Jurkat, Clone E6-1 (cell line): ENCODE measurements at places on chromosomes 2 and 18.

DNA sequence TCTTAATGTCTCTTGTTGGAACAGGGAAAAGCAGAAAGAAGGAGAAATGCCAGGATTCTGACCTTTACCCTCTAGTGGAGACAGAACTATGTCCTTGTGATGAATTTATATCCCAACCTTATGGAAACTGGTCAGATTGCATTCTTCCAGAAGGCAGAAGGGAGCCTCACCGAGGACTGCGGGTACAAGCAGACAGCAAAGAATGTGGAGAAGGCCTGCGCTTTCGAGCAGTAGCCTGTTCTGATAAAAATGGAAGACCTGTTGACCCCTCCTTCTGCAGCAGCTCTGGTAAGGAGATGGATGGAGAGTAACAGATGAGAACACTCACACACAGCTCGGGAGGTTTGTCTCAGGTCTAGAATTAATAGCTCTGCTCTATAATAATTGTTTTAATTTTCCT is 552.7 kb upstream of the HNMT start:
- no peak for DNase-seq

DNA sequence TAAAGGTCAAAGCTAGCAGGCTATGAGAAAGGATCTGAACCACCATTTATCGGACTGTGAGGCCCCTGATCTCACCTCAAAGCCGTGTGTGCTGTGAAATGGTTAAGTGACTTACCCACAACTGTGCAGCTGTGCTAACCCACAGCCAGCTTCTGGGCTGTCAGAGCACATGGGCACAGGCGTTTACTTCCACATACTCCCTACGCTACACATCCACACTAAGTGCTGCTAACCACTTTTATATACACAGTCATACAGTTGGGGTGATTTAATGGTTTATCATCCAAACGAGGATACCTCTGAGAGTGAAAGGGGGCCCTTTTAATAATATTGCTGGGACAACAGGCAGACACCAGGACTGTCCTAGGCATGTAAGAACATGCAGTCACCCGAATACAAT is 37.3 kb downstream of the CYRIA start:
- peak; percentile 88 for DNase-seq

- DNase-seq = no peak
Measured at GRCh38 chr2:8684540-8684877, 2.7 kb downstream of the ID2 start.

GRCh38 chr2:200056105-200056504 is 100.7 kb downstream of the MAIP1 start:
- no peak for DNase-seq

- DNase-seq = no peak
Measured at GRCh38 chr2:116706396-116706795, 1108.1 kb upstream of the DDX18 start.

DNA sequence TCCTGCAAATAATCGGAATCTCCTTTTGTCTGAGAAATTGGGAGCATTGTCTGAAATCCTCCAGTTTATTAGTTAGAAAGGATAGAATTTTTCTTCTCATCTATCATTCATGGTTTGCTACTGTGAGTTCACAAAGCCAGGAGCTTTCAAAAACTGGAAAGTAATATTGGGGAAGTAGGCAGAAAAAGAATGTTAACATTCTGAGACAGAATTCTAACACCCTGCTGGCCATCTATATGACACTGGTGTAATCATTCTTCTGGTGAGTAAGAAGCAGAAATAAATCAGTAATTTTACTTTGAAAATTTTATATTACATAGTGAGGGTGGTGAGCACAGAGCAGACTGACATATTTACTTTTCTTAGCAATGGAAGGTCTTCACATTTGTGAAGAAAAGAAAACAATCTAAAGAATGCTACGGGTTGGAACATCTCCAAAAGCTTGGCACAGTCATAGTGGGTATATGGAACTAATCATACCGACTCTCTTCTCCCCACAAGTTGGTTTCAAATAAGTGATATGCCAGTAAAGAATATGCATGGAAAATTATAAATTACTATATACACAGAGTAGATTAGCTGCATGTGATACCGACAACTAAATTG is 344.9 kb downstream of the LPIN1 start:
- DNase-seq = no peak

DNA sequence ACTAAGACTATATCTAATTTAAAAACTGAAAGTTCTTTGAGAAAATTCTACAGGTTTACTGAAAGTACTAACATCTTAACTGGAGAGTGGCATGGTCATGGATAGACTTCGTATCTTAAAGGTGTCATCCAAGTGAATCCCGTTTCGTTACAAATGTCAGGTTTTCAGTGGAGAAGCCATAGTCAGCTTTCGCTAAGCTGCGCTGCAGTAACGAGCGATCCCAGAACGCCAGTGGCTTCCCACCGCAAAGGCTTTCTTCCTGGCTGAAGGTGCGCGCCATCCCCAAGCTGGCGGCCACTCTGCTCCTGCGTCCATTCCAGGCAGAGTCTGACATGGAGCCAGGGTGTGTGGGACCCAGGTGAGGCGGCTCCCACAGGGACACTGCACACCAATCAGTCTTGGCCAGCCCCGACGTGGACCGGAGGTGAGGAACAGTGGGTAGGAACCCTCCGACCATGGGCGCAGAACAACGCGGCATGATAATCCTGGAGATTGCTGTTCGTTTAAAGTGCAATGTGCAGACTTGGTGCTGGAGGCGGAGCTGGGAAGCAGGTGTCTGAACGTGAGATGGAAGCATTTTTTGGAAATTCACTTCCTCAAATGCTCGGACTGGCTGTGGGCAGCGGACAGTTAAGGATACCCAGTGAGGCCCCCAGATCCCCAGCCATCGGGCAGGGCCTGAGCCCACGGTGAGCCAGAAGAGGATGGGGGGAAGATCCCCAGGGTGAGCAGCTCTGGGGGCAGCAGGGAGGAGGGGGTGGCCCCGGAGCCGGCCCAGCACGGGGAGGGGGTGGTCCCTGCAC is 27.8 kb upstream of the KCNG2 start:
- no peak for DNase-seq

DNA sequence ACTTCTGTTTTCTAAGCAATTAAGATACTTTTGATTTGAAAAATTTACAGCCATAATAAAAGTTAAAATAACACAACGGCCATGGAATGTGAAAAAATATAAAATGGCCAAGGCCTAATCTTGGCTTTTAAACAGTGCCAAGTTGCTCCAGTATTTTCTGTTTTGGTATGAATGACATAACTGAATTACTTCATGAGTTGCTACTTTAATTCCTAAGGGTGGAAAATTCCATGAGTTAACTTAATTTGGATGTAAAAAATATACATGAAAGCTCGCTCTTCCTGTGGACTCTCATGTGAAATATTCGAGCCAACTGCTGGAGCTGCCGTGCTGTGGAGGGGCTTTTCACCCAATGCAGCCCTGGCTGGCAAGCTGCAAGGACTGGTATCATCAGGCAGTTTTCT is 286.0 kb upstream of the CCDC68 start:
- DNase-seq = no peak

DNA sequence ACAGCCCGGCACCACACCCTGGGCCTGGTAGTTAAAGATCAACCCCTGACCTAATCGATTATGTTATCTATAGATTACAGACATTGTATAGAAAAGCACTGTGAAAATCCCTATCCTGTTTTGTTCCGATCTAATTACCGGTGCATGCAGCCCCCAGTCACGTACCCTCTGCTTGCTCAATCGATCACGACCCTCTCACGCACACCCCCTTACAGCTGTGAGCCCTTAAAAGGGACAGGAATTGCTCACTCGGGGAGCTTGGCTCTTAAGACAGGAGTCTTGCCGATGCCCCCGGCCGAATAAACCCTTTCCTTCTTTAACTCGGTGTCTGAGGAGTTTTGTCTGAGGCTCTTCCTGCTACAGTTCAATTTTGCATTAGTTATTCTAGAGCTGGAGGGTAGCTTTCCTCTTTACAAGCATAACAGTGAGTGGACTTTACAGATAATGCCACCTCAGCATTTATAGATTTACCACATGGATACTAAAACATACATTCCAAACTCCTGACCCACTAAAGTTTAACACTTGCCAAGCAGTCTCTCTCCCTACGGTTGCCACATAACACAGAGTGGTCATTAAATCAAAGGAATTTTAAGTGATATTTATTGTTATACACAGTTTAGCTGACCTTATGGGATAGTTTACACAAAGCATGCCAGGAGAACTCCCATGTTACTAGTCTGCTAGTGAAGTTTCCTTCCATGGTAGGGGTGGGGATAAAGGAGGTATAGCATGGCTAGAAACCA is 101.0 kb downstream of the EVA1A start:
- no peak for DNase-seq

DNA sequence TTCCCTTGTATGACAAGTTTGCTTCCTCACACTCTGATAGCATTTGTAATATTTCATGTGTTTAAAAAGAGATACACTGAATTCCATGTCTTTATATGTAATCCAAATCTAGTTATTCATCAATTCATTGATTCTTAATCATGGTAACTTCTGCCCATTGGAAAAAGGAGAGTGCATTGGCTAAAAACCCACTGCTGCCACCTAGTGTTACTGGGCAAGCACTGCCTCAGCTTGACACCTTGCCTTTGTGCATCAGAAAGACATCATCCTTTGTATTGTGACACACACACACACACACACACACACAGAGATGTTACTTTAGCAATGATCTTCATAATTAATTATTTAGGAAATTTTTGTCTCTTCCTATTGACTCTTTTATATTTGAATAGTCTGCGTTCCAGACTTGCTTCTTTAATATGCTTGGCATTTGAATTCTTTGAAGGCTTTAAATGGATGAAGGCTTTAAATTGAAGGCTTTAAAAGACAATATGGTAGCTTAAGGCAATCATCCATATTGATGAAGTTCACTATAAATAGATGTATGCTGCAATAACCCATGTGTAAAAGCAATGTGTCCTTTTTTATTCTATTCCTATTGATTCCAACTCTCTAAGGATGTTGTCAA is 414.2 kb upstream of the CHST9 start:
- DNase-seq = peak; percentile 12

GRCh38 chr2:97675430-97676113 is 6.1 kb downstream of the C2orf92 start:
- DNase-seq = no peak

DNA sequence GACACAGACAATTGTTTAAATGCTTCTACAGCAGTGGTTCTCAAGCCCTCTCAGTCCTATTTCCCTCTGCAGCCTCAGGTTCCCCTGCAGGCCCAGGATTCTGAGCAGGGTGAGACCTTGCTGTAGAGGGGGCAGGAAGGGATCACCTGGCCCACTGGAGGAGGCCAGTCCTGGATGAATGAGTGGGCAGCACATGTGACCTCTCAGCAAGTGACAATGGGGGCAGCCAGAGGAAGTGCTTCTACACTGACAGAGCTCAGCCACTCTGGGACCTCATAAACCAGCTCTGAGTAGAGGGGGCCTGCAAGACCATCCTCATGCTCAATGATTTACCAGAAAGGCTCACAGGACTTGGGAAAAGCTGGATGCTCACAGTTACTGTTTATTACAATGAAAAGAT is 63.2 kb downstream of the ASB1 start:
- DNase-seq = no peak

GRCh38 chr18:48742706-48743475 is 204.1 kb downstream of the CTIF start:
- no peak for DNase-seq

GRCh38 chr2:80195034-80195433 is 109.5 kb downstream of the LRRTM1 start:
- no peak for DNase-seq

GRCh38 chr2:134307334-134307733 is 53.5 kb downstream of the MGAT5 start:
- DNase-seq = no peak

DNA sequence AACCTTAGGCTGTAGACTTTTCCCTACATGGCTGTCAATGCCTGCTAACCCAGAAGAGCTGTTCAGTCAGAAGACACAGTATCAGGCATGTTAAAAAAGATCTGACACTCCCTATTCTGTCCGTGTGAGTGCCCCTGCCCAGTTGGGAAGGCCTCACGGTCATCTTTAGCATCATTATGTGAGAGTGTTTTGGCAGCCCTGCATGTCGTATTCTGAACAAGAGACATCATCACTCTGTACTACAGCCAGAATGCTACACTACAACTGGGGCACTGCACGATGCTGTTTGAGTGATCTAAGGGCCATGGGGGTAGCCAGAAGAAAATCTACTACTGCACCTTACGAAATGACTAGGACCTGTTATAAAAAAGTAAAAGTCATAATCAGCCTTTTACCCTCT is 67.2 kb downstream of the GREB1L start:
- DNase-seq = no peak

DNA sequence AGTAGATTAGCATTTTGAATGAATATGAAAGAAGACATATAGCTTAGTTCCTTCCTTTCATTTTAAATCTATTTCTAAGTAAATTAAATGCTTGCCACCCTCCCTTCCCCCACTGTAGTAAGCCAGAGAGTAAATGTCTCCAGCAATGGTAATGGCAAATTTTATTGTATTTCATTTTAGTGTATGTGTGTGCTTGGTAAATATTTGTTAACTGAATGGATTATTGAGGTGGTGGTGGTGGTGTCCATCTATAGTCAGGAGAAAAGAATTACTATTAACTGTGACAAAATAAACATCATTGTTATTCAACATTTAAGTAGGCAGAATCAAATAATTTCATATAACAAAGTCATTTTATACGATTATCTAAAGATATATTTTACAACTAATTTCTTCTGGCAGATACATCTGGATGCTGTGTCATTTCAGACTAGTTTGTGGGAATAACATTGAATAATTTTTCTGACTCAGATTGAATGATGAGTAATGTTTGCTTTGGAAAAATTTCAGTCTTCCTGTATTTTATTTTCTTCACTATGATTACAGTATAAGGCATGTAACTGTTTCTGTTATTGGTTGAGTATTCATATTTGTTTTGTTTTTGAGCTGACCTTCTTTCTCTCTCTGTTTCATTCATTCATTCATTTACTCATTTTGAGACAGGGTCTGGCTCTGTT is 18.3 kb downstream of the ASXL3 start:
- DNase-seq = no peak

DNA sequence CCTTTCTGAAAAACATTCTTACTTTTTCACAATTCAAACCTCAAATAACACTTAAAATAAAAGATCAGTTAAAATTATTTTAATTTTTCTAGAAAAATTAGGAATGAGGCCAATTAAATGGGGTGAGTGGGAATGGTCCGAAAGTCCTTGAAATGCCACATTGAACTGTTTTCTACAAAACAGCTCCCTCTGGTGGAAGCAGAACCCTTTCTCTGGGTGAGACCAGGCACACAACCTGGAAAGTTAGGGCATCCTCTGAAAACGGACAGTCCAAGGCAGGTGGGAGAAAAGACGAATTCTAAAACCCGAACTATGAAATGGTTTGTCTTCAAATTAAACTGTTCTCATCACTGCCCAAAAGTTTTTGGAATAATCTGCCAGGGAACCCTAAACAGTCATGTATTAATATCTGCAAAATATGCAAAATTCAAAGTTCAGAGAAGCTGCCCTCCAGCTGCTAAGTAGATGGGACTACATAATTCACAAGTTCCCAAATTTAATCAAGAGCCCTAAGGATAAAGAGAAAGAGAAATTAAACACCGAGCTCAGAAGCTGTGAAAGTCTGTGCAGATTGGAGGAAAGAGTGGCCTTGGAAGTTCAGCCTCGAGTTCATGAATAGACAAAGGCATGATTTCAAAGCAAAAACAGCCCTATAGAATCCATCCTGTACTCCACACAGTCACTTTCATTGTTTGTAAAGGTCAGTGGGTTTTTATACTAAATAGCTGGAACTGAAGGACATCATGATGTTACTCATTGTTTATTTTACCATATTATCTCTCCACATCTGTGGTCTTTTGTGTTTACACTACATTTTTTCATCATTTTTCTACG is 108.3 kb downstream of the PIEZO2 start:
- DNase-seq = peak; percentile 26

GRCh38 chr2:15563227-15564100 is 2.3 kb upstream of the NBAS start:
- DNase-seq = no peak
